Myocyte (in vitro differentiated cells): ENCODE measurements at places on chromosomes 1 and 21.

DNA sequence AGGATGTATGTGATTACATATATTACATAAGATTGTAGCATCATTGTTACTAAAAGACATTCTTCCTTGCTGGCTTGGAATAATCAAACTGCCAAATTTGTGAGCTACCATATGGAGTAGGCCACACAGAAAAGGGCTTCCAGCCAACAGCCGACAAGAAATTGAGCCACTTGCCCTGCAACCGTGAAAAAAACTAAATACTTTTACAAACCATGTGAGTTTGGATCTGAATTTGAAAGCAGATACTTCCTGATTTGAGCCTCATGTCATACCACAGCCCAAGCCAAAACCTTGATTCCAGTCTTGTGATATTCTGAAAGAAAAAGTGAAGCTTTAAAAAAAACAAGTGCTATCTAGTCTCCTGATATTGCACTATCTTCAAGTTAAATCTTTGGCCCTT is 55.6 kb upstream of the PRMT6 start:
- no peak for DNase-seq

GRCh38 chr1:32813941-32814739 is 3.0 kb downstream of the YARS1 start:
- DNase-seq = no peak

- no peak for DNase-seq
Observed at GRCh38 chr1:154864189-154864975, 5.7 kb downstream of the KCNN3 start.

- peak; percentile 92 for DNase-seq
Observed at GRCh38 chr1:34982820-34983376, 2.2 kb downstream of the TMEM35B start.

- DNase-seq = peak; percentile 37
Observed at GRCh38 chr1:172373864-172374263, 46.6 kb upstream of the C1orf105 start.

GRCh38 chr1:153430166-153430553 is 13.8 kb downstream of the S100A7A start:
- no peak for DNase-seq

- no peak for DNase-seq
Observed at GRCh38 chr1:43570715-43571114, 40.0 kb downstream of the PTPRF start.

- peak; percentile 88 for DNase-seq
Observed at GRCh38 chr1:158126425-158126824, 54.3 kb upstream of the CD1D start.

GRCh38 chr1:206969090-206969489 is 1.2 kb downstream of the FCAMR start:
- no peak for DNase-seq

GRCh38 chr1:82453511-82454185 is 652.9 kb downstream of the ADGRL2 start:
- DNase-seq = no peak
